ENCODE measurements at places on chromosomes 6 and 20. TPM values are rescaled to one million over a fixed set of nuclear protein-coding genes. Genes with fewer than 3 reads are reported as not detected.

- no peak for DNase-seq
These were observed 38.7 kb downstream of the ZBTB2 start for GRCh38 chr6:151352410-151353396.

WFDC10B gene
- not detected for total RNA-seq

HLA-G gene
- total RNA-seq, result not detected

FLRT3 gene
- total RNA-seq, result 32.3 TPM

DNA sequence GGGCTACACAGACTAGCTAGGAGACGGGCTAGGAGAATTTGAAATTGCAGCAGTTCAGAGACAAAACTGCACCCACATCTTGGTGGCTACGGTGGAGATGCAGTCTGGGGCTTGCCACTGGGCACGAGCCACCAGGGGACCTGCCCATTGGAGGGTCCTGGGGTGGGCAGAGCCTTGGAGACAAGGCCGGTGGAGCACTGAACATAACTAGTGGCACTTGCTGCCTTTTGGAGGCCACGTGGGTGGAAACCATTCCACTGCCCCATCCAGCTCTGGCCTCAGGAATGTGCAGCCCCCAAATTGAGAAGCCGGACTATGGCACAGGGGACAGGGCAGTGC, 113.4 kb downstream of the NFATC2 start:
- DNase-seq, result no peak

HAO1 gene
- total RNA-seq, result not detected

MARCKS gene
- total RNA-seq, result 78.1 TPM

- DNase-seq, result peak; percentile 18
These were observed 2.3 kb downstream of the CCND3 start for GRCh38 chr6:41939176-41939847.

DNA sequence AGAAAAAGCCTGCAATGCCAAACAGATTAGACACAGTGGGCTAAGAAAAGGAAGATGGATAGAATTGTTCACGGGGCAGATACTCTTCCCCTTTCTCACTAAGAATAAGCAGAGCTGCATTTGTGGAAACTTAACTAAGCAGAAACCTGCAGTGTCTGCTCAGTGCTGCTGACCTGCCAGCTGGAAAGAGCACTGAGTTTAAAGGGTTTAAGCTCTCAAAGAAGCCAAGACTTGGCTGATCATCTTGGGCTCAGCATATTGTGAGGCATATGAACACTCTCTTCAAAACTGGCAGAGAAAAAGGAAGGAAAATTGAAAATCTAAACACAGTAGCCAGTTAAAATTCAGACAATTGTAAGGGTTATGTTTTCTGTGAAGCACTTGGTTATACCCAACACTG, 711.1 kb upstream of the EPHA7 start:
- DNase-seq, result peak; percentile 48

- DNase-seq, result no peak
These were observed 19.0 kb downstream of the HECA start for GRCh38 chr6:139153855-139154254.

- no peak for DNase-seq
These were observed 104.5 kb downstream of the SMLR1 start for GRCh38 chr6:130931683-130932082.

GRCh38 chr6:113672491-113673149, 184.5 kb upstream of the MARCKS start:
- peak; percentile 66 for DNase-seq

EGFL8 gene
- 1.0 TPM for total RNA-seq

SNAP25 gene
- total RNA-seq, result not detected
